ENCODE measurements at places on chromosomes 12 and 14. TPM values are rescaled to one million over a fixed set of nuclear protein-coding genes. Genes with fewer than 3 reads are reported as not detected.

DNA sequence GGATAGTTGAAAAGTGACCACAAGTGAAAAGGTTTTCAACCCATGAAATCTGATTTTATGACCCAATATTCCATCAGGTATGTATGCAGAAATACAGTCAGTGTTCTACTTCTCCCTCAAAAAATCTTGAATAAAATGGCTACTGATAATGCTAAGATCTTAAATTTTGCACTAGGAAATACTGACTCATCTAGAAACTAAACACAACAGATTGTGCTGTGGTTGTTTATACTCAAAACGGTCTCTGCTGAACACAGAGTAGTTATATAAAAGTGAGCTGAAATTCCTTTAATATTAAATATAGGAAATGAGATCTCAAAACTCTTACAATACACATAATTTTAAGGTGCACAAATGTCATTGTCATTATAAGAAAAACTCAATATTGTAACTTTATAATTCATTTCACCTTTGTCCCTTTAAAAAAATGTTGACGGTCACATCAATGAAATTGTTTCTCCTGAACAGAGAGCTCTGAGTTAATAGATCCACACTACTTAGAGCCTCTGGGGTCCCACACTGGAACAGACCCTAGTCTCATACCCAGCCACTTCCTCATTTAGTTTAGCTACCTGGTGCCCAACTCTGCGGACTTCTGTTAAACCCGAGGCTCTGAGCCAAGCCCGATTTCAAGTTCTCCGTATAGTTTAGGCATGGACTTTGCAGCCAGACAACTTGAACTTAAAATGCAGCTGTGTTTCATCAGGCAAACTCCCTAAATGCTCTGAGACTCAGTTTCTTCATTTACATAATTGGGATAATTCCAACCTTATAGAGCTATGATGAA is 9.3 kb downstream of the COCH start:
- DNase-seq = no peak

DNA sequence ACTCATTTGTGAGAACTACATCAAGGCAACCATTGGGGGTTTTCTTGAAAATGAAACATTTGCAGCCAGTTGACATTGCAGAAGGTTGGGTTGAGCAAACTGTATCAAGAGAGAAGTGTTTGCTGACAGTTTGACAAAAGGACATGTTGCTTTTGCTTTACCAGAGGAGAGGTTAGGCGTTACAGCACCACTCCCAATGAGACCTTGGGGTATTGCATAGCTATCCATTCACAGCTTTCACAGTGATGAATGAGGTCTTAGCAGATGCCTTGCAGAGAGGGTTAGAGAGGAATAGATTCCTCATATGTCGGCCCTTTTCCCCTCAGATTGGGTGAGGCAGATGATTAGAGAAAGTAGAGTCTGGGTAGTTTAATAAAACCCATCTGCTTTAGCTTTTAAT is 988.9 kb upstream of the FLRT2 start:
- DNase-seq = no peak

GRCh38 chr12:22287776-22288621 is 46.5 kb downstream of the ST8SIA1 start:
- DNase-seq = no peak

DNA sequence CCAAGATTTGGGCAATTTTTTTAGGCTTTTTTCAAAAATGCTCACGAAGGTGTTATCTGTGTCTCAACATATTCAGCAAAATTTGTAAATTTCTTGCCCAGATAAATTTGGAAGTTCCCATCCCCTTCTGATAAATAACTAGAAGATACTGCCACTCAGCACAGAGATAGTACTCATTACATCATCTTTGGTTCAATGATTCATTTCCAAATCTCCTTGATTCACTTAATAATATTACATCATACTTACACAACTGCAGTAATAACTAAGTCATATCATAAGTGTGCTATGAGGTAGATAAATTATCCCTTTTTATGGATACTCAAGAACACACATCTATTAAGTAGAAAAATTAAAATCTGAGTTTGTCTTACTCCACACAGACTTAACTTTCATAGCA is 89.4 kb downstream of the RPAP3 start:
- no peak for DNase-seq

Gene CELA1
- not detected for polyA plus RNA-seq

Gene RPL10L
- not detected for polyA plus RNA-seq

GRCh38 chr14:81123811-81124210 is 96.9 kb downstream of the GTF2A1 start:
- DNase-seq = no peak

DNA sequence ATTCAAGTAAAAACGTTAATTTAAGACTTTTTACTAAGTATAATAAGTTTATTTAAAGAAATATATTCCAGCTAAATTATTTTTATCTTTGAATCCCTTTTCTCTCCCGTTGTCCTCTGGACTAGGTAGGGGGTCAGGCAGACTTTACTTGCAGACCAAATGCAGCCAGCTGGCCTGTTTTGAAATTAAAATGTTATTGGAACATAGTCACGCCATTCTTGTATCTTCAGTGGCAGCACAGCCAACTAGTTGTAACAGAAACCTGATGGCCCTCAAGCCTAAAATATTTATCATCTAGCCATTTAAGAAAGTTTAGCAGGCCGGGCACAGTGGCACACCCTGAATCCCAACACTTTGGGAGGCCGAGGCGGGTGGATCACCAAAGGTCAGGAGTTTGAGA is 52.7 kb downstream of the BCAT1 start:
- DNase-seq = no peak

- DNase-seq = no peak
Measured at GRCh38 chr14:65658202-65658601, 245.7 kb downstream of the FUT8 start.

DNA sequence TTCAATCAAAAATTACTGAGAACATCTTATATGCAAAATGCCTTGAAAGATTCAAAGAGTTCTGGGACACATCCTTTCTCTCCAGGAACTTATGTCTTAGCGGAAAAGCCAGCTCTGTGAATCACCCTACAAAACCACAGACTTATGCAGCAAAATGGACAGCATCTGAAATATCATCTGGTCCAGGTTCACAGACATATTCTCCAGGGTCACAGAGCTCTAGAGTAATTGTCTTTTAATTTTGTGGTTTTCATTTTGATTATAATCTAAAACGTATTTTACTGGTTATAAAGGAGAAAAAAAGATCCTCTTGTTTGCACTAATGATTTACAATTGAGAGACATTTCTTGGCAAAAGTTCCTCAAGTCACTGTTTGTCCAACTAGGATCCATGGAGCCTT is 246.2 kb downstream of the MSRB3 start:
- no peak for DNase-seq

DNA sequence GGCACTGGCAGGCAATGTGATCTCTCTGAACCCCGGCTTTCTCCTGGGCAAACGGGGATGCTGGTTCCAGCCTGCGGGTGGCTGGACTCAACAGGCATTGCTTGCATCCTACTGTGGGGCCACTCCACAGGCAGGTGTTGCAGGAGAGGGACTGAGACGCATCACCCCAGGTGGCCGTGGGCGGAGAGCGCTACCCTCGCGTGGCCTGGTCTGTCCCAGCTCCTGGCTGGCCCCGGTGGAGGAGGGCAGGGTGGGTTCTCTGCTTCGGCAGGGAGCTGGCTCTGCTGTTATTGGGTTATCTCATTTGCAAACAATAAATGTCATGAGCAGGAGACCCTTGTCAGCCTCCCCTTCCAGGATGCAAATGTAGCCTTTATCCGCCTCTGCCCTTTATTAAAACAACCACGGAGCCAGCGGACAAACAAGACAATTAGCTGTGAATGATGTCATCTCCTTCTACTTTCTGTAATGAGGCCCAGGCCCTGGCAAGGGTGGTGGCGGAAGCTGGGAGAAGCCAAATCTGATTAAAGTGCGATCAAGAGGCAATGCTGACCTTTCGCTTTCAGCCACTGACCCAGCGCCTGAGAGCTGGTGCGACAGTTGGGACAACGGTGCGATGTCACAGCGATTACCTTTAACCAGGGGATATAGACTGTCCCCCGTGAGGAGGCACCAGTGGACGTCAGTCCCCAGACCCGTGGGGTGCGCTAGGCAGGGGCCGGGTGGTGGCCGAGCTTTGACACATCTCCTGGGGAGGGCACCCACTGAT is 161.8 kb downstream of the KIF26A start:
- peak; percentile 68 for DNase-seq

Gene NR1H4
- polyA plus RNA-seq = not detected

DNA sequence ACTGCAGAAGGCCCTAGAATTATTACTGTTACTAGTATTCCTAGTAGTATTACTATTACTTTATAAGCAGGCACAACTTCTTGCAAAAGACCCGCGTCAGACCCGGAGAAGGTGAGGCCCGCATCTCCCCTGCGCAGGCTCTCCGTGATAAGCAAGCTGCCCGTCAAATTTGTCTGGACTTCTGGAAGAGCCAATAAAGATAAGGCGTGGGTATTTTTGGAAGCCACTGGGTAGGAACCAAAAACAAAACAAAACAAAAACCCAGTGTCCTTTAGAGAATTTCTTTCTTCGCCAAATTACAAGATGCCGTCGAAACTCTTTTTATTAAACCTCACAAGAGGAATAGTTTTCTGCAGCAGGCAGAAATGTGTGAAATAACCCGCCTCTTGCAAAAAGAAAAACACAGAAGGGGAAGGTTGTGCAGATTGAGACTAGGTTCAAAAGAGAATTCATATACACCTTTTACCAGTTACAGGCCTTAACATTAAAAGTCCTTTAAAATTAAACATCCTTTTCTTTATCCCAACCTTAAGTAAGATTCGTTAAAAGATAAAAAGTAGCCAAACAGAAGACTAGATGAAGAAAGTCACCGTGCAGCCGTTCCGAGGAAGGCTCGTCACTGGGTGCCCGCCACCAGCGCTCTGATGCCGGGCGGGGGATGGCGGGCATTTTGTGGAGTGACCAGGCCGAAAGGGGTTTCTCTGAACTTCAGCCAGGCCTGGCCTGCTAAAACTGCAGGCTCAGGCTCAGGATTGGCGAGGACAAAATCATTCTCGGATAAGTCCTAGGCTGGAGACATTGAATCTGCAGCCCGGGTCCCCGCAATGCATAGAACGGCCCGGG is 1.6 kb downstream of the TBX5 start:
- DNase-seq = no peak

- no peak for DNase-seq
Measured at GRCh38 chr12:110505332-110505731, 3.2 kb downstream of the RAD9B start.

GRCh38 chr12:14643251-14643650 is 53.1 kb downstream of the GUCY2C start:
- no peak for DNase-seq

DNA sequence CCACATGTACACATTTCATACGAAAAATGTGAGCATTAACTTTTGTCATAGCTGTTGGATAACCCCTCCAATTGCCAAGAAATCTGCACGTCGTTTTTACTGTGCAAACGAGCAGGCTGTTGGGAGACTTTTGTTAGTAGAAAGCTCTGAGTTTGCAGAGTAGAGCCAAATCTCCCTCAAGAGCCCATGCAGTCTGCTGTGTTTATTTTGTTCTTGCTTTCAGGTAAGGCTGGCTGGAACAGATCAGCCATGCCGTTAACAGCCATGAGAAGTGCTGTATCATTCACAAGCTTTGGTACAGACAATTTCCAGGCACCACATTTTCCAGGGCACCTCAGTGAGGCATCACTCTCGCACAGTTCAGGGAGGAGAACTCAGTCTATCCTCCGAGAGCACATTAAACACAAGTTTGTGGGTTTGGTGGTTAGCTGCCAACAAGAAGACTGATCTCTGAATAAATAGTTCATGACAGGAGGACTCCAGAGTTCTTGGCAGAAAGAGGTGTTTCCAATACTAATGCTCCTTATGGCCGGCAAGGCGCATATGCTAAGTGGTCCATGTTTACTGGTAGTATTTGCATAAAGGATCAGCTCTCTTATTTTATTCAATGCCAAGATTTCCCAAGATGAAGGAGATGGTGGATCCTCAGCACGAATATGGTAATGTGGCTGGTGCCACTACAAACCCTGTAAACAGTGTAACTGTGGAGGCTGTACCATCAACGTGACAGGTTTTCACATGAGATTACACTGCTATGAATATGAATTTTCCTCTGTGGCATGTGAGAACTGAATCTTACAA is 30.3 kb upstream of the PELI2 start:
- DNase-seq = no peak

GRCh38 chr14:91158091-91158790 is 44.4 kb downstream of the DGLUCY start:
- DNase-seq = no peak

DNA sequence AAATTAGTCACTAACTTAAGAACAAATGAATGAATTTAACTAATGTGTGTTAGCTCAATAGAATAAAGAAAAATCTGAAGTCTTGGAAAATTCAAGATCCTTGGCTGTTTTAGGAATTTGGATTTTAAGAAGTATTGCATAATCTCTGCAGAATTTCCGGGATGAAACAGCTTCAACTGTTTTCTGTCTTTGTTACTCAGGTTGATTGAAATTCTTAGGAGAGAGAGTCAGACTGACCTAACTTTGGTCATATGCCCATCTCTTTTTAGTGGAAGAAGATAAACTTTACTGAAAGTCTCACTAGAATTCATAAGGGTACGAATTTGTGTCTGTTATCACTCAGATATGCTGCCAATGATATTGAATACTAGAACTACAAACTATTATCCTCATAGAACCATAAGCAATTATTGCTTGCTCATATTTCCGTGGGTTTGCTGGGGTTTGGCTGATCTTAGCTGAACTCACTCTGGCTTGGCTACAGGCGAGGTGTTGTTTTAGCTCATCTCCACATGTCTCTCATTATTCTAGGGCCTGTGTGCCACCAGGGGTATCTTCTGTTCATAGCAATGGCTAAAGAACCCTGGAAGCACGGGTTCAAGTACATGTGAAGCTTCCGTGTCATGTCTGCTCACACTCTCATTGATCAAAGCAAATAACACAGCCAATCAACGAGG is 257.4 kb upstream of the NOVA1 start:
- no peak for DNase-seq

DNA sequence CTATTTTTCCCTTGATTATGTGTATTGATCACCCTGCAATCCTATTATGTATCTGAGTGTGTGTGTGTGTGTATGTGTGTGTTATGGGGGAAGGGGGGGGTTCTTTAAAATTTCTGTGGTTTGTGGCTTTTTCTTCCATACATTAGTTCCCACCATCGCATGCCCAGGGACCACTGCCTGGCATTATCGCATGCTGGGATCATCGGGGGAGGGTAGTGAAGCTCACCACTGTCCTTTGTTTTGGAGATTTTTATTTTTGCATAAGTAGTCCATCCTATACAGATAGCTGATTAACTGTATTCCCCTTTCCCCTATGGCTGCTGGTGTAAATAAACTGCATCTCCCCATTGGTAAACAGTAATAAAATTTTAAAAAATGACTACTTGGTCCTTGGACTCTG is 3.4 kb downstream of the ATXN7L3B start:
- DNase-seq = no peak
